ENCODE measurements at places on chromosomes 1 and 21.
A peak's percentile ranks its signal among the peaks of the same experiment; 100 is the strongest.

GRCh38 chr1:233082778-233083550 lies 132.6 kb downstream of the NTPCR start:
- no peak for DNase-seq

DNA sequence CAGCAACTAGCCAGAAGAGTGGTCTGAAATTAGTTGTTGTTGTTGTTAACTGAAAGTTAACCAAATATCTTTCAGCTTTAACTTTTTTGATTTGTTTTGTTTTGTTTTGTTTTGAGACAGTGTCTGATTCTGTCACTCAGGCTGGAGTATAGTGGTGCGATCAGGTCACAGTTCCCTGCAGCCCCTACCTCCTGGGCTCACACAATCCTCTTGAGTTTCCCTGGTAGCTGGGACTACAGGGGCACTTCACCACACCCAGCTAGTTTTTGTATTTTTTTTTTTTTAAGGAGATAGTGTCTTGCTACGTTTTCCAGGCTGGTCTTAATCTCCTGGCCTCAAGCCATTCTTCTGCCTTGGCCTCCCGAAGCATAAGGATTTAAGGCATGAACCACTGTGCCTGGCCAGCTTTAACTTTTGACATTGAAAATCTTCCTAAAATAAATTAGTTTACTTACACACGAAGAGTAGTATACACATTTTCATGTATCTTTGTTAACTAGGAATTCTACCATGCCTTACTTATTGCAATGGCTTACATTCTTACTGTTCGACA lies 45.0 kb downstream of the GNG12 start:
- no peak for DNase-seq

DNA sequence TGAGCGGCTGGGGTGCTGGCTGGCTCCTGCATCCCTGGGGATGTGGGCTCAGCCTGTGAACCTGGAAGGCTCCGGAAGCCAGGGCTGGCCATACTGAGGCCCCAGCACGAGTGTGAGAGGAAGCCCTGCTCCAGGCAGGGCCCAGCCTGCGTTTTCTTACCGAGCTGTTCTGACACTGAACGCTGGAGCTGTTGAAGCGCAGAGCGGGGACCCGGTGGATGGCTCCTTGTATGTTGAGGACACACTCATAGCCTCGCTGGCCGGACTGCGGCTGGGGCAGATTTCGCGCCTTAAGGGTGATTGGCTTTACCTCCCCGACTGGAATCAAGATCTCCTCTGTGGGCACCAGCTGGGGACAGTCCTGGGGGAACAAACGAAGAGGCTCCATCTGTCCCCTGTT lies 160.0 kb downstream of the PLXNA2 start:
- no peak for DNase-seq

DNA sequence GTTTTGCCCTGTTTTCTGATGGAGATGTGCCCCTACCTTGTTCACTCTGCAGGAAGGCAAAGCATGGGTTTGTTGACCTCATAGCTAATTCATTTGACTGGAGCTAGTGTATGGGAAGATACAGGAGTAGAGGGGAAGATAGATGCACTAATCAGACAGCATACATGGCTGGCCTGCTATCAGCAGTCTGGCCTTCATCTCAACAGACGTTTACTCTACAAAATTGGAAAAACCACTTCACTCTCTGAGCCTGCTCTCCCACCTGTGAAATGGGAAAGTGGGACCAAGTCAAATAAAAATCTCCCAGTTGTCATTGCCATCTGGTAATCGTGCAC lies 235.2 kb upstream of the RAB4A start:
- no peak for DNase-seq

DNA sequence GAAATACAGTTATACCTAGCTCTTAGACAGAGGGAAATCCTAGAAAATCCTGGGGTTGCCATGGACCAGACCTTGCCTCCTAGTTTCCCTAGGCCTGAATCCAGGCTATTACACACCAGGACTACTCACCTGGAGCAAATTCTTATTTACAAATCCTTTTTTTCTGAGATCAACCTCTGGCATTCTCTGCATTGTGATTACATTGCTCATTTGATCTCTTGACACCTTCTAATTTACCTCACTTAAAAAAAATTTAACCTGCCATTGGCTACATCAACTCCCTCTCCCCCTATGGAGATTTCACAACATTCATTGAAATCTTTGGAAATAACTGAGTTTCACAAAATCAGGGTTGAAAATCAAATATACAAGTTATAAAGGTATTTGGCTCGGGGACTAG lies 2.9 kb upstream of the C1orf105 start:
- no peak for DNase-seq

- DNase-seq: peak; percentile 59
These were observed 8.8 kb upstream of the ID3 start for GRCh38 chr1:23567996-23568607.

DNA sequence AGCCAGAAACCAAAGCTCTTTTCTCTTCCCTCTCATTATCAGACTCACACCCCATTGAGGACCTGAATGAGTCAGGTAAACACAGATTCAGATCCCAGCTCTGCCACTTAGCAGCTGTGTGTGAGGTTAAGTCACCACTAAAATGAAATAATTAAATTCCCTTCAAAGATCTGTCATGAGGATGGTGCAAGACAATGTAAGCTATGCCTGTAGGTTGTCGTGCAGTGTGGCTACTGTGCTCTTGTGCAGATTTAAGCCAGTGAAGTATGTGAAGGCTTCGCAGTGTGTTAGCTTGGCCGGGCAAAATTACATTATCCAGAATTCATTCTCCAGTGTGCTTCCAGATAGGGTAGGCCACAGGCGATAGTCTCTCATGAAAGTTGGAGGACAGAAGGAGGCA lies 13.6 kb downstream of the UBL4B start:
- no peak for DNase-seq

DNA sequence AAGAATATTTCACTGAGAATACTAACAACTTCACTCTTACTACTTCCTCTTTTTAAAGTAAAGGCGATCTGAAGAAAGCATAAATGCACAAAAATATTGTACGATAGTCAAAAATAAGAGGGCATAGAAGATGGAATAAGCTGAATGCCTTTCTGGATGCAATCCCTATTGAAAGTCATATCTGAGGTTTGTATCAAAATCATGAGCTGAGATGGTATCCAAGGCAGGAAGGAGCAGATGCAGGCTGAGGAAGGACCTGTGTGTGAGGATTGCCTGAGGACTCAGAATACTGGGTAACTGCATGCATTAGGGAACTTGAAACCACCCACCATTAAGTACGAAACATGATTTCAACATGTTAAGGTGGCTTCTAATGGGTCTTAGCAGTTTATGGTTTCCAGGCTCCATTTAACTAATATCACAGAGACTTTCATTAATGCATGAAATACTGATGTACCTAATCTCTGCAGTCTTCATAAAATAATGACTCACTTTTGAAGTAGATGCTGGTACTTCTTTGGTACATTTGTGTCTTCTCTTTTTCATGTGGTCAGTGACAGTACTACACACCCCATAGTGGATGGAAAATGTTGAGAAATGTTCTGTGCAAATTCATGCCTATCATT lies 29.6 kb upstream of the RGS1 start:
- DNase-seq: no peak

- DNase-seq: no peak
These were observed 68.8 kb upstream of the RBM34 start for GRCh38 chr1:235229868-235230267.

DNA sequence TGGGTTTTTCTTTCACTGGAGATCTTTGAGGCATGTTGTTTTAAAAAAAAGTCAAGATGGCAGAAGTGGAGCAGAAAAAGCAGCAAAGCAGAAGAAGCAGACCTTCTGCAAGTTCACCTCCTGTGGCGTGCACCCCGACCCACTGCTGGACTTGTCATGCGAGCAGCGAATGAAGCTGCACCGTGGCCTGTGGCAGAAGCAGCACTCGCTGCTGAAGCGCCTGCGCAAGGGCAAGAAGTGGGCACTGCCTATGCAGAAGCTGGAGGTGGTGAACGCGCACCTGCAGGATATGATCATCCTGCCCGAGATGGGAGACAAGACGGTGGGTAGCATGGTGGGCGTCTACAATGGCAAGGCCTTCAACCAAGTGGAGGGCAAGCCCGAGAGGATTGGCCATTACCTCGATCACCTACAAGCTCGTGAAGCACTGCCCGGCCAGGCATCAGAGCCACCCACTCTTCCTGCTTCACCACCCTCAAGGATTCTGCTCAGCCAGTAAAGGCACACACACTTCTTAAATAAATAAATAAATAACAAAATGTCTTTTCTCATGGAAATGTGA lies 22.1 kb downstream of the METTL13 start:
- DNase-seq: no peak

GRCh38 chr1:196486346-196486745 lies 121.9 kb downstream of the KCNT2 start:
- no peak for DNase-seq

DNA sequence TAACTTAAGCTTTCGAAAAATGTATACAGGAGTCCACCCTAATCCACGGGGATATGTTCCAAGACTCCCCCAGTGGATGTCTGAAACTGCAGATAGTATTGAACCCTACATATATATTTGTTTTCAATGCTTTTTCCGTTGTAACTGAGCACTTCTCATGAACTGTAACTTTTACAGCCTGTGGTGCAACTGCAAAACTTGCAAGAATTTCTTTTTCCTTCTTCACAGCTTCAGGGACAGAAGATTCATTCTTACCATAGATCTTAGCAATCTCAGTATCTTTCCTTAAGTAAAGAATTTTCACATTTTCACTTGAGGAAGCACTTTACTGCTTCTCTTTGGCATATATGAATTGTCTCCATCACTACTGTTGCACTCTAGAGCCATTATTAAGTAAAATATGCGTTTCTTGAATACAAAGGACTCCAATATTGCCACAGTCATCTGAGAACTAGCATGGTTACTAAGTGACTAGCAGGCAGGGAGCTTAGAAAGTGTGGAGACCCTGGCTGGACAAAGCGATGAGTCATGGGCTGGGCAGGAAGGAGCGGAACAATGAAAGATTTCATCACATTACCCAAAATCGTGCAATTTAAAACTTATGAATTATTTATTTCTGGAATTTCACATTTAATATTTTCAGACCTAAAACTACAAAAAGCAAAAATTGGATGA lies 14.1 kb downstream of the DPYD start:
- peak; percentile 84 for DNase-seq

GRCh38 chr1:109535971-109536491 lies 3.6 kb upstream of the GPR61 start:
- DNase-seq: no peak

DNA sequence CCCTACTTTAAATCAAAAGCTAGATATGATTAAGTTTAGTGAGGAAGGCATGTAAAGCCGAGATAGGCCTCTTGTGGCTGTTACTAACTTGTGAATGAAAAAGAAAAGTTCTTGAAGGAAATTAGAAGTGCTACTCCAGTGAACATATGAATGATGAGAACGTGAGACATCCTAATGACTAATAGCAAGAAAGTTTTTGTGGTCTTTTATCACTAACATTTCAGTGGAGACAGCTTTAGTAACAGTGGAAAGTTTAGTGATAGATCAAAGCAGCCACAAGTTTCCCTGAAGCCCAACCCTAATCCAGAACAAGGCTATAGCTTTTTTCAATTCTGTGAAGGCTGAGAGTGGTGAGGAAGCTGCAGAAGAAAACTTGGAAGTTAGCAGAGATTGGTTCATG lies 73.6 kb upstream of the LRRC8B start:
- peak; percentile 38 for DNase-seq

DNA sequence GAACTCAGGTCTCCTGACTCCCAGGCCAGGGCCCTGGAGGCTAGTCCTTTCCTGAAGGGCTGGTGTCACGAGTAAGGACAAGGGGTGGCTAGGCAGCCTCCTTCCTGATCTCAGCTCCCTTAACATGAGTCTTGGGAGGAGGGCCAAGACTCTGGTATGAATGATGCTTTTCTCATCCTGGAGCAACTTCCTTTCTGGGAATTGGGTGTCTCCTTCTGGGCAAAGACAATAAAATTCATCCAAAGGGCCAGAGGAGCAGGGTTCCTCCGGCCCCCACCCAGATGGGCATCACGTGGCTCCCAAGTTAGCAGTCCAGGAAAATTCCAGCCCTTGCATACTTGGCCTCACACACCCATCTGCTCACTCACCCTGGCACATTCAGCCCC lies at the start of gene FAM167B:
Gene FAM167B, plus strand, starts transcription at position 335 of the 386 bp plus-strand sequence. CDS start 200 bp downstream, outside the sequence.
- peak; percentile 97 for DNase-seq

DNA sequence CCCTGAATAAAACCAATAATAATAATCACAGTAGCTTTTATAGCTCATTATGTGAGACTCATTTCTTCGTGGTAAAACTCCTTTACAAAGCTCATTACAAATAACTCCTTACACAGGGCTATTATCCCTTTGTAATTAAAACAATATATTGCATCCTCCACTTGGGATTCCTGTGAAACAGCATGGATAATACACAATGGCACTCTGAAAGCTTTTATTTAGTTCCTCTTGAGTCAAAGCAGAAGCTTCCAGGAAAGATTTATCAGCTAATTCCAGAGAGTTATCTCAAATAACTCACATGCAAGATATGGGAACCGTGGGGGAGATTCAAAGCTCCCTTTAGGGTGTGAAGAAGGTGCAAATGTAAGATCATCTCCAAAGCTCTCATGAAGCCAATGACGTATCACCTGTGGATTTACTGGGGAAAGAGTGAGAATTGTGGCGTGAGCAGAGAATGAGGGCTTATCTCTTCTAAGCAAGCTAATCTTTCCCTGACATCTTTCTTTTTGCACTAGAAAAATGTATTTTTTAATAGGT lies 60.4 kb upstream of the GJA5 start:
- DNase-seq: no peak

- DNase-seq: peak; percentile 2
These were observed 135.0 kb downstream of the LHX4 start for GRCh38 chr1:180365039-180365438.

GRCh38 chr1:242243472-242243871 lies 244.6 kb upstream of the MAP1LC3C start:
- DNase-seq: no peak

DNA sequence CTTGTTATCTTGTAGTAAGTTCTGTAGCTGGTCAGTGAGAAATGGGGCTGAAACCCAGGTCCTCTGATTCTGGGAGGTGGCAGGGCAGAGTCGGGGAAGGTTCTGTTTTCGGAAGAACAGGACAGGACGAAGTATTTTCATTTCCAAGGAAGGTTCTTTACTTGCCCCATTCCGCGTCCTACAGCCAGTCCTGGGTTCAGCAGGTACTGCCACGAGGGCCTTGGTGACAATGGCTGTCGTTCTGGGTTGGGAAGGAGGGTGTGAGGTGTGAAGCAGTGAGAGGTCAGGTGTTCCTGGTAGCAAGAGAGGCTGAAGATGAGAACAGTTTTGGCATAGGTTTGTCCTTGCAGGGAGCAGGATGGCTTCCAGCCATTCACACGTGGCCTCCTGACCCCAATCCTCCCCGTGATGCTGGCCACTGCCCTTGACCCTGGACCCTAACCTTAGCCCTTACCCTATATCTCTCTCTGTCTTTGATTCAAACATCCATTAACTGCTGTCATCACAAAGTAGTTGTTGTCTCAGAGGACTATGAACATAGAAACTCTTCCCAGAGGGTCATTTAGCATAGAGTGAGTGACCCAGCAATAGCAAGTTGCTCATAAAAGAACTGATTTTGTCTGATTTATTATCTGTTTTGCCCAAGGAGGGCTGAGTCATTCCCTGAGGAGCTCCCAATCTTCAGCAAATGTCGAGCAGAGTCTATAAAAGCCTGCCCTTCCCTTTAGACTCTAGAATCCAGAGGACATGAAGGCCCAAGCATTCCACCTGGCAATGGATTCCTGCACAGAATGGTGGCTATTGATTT lies 25.0 kb downstream of the VASH2 start:
- DNase-seq: peak; percentile 73

- DNase-seq: no peak
These were observed 30.4 kb downstream of the WNT9A start for GRCh38 chr1:227917081-227917950.

Measured in EH (cell line).